ENCODE measurements at places on chromosomes 16 and 17.

GRCh38 chr17:12729086-12729485, 60.2 kb upstream of the ARHGAP44 start:
- DNase-seq, result no peak

DNA sequence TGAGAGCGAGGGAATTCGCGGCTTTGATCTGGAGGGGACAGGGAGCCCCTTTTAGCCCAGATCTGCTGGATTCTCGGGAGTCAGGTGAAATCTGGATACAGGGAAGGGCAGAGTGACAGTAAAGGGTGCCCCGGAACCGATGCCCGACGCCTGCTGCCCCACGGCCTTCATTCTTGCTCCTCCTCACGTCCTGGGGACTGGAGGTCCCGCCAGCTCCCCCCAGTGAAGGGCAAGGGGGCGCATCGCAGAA, 596 bp downstream of the OR1F1 start:
- no peak for DNase-seq

DNA sequence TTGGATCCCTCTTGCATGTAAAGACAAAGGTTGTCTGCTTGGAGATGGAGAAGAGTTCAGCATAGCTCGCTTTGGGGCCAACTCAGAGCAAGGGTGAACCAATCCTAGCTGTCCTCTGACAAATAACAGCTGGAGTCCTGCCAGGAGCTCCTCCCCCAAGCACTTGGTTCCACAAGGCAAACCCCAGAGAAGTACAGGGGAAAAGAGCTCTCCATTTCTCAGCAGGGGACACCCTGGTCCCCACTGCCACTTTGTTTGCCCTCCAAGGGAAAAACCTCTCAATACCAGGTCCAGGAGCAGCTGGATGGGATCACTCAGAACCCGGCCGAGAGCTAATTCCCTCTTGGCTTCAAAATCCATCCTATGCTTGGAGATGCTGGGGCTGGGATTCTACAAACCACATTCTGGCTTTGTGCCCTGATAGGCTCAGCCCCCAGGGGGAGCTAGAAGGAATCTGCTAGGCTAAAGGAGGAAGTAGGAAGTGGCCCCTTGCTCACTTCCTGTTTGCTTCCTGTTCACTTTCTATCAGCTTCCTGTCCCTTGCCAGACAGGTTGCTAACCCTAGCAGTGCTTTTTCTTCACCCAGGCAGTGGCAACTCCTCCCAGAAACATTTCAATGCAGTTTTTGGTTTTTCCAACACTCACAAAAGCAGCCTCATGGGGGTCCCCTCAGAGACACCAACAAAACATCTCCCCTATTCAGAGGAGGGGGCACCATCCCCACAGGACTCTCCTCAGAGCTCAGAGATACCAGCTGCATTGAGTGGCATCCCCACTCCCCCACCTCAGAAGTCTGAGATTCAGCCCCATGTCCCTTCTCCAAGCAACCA, 30.7 kb downstream of the CDRT4 start:
- DNase-seq, result peak; percentile 20

DNA sequence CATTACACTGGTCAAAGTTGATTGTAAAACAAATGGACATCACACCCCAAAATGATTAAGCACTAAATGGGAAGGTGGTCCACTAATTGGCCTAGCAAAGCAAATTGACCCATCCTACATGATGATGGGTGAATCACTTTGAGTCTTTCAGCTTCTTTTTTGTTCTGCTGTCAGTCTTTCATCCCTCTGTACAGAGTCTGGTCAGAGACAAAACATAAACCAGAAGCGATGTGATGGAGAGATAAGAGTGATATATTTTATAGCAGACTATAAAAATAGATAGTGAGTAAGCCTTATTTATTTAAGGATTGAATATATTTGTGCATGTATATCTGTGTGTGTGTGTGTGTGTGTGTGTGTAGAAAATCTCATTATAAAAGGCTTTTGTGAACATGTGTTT, 618.4 kb upstream of the SOX9 start:
- no peak for DNase-seq

GRCh38 chr17:1485423-1486376, 6.8 kb downstream of the MYO1C start:
- DNase-seq, result no peak

GRCh38 chr17:55612691-55613141, 101.5 kb upstream of the SMIM36 start:
- DNase-seq, result no peak

DNA sequence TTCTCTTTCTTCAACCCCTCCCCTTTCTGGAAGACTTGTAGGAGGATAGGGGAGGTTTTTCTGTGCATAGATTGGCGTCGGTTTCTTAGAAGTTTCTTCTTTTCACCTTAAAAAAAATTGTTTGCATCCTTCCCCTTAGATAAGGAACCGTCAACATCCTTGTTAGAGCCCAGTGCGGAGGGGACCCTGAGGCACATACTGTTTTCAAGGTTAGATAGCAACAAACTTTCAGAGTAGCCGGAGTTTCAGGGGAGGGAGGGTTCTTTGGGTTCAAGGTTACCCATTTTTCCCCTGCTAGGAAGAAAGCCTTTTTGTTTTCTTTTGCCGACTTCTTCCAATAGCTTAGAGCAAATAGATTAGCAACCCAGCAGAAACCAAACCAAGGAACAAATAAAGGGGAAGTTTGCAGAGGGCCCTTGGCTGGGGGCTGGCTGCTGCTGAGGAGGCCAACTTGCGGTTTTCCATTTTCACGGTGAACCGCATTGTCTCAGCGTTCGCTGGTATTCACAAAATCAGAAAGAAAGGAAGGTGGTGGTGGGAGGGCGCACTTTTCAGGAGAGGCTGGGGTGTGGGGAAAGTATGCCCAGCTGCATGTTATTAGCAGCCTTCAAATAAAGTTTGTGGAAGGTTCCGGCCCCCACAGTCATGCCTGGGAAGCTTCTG, 28.8 kb downstream of the MSI2 start:
- peak; percentile 88 for DNase-seq

Measured in GF-D8 (cell line).